ENCODE measurements at places on chromosomes 2 and 18.

GRCh38 chr2:72145658-72146329 lies 1.9 kb downstream of the CYP26B1 start:
- DNase-seq: no peak

GRCh38 chr2:199457147-199458008 lies at the start of gene SATB2:
Gene SATB2 (minus strand): TSS chr2:199457939. CDS start chr2:199456037, 1,902 bp downstream.
- DNase-seq: no peak

- no peak for DNase-seq
Measured at GRCh38 chr2:62293490-62294271, 97.8 kb downstream of the B3GNT2 start.

GRCh38 chr2:62032096-62032495 lies 126.6 kb downstream of the COMMD1 start:
- no peak for DNase-seq

DNA sequence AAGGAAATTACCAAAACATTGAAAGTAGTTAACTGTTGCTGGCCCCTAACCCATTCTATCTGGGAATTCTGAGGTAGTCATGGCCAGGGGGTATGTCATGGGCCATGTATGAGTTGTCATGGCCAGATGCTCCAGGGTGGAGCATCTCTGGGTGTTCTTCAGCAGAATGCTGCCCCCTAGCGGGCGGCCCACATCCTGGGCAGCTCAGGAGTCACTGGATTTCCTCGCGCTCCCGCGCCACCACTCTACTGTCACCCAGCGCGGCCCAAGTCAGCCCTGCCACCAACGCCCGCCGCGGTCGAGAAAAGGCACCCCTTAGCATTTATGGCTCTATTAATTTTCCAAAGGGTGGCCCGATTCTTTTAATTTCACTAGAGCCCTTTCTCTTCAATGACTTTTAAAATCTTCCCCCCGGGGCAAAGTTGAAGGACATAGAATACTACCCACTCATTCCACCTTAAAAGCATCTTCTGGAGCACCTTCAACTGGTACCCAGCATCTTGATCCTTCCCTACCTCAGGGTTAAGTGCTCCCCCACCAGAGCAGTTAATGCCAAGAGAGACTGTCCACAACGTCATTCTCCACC lies 41.6 kb downstream of the PKDCC start:
- peak; percentile 77 for DNase-seq

- DNase-seq: no peak
Measured at GRCh38 chr2:172976116-172976515, 99.5 kb upstream of the MAP3K20 start.
